Common myeloid progenitor, CD34-positive (primary cell): ENCODE measurements at places on chromosomes 11 and 22.

- no peak for DNase-seq
Measured at GRCh38 chr11:13760115-13760514, 91.6 kb downstream of the FAR1 start.

GRCh38 chr22:48394787-48395186 lies 1432.9 kb downstream of the BRD1 start:
- no peak for DNase-seq

- no peak for DNase-seq
Measured at GRCh38 chr11:101759771-101760450, 154.9 kb upstream of the CEP126 start.

DNA sequence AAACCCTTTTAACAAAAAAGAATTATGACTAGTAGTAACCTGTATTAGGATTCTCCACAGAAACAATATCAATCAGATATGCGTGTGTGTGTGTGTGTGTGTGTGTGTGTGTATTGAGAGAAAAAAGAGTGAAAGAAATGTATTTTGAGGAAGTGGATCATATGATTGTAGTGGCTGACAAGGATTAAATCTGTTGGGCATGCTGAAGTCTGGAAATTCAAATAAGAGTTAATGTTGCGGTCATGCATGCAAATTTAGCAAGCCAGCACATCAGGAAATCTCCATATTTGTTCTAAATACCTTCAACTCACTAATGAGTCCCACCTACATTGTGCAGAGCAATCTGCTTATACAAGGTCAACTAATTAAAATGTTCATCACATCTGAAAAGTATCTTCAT lies 46.8 kb upstream of the IGLL5 start:
- peak; percentile 68 for DNase-seq

- no peak for DNase-seq
Measured at GRCh38 chr11:7531011-7531410, 17.2 kb downstream of the PPFIBP2 start.

- DNase-seq = no peak
Measured at GRCh38 chr11:125075900-125076317, 12.8 kb downstream of the SLC37A2 start.

DNA sequence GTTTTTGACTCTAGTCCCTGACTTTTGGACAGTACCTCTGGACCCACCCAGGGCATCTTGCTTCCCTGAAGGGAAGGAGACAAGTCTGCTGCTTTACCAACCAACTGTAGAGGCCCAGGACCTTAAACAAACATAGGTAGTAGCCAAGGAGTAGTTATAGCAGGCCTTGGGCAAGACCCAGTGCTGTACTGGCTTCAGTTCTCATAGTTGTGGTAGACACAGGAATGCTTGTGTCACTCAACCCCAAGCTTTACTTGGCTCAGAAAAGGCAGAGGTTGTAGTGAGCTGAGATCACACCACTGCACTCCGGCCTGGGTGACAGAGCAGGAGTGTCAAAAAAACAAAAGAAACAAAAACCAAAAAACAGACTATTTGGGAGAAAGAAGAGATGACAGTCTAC lies 21.3 kb upstream of the OR52M1 start:
- no peak for DNase-seq

DNA sequence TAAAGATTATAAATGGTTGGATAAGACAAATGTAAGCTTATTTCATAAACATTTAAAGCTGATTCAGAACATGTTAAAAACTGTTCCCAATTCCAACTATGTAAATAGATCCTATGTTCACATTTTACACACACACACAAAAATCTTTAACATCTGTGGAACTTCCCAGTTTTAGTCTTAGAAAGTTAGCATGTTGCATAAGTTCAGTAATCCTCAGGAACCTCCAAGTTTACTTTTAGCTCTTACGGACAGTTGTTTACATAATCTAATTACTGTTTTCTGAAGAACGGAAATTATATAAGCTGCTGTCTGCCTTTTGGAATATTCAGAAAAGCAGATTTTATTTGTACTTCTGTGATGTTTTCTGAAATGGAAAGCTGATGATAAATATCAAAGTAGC lies 53.3 kb downstream of the PANX1 start:
- no peak for DNase-seq

DNA sequence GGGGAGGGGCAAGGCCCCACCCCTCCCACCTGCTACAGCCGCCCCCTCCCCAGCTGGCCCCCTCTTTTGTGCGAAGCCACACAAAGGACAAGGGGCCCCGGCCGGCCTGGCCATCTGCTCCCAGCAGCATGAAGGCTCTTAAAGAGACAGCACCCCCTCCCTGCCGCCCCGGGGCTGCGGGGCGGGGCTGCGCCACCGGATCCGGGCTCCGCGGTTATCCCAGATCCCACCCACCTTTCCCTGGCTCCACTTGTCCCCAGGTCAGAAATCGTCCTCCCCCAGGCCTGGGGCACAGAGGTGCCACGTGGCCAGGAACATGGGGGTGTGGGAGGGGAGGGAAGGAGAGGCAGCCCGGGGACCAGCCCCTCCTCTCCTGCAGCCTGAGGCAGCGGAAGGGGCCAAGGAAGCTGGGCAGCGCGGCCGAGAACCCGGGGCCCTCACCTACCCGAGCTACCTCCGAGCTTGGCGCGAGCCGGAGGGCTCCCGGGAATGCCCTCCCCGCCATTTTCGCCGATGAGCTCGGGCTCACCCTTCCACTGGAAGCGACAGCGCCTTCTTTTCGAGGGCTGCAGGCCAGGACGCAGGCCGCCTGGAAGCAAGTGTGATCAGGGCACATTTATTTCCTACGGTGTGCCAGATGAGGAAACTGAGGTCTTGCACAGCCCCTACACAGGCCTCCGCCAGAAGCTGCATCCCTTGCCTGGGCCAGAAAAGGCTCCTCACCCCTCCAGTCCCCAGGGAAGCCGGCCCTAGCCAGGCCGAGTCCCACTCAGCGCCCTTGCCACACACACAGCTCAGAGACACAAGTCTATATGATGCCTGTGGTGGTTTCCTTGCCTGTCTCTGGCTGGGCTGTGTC lies 2.5 kb upstream of the RCOR2 start:
- DNase-seq = no peak

DNA sequence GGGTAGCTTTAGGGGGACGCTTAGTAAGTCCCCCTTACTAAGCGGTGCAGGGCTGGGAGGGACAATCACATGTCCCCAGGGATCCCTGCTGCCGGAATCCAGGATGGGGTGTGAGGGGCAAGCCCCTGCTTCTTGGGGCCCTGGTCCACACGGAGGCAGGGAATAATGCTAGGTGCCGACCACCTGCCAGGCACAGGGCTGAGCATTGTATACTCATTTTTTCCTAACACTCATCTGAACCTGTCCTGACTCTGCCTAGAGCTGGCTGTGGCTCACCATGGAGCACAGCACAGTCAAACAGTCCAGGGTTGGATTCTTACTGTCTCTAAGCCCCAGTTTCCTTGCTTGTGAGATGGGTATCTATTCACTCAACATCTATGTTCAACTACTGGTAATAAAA lies 1.4 kb upstream of the LTBP3 start:
- no peak for DNase-seq

- DNase-seq = no peak
Measured at GRCh38 chr11:111826322-111826950, 44.9 kb downstream of the ALG9 start.

DNA sequence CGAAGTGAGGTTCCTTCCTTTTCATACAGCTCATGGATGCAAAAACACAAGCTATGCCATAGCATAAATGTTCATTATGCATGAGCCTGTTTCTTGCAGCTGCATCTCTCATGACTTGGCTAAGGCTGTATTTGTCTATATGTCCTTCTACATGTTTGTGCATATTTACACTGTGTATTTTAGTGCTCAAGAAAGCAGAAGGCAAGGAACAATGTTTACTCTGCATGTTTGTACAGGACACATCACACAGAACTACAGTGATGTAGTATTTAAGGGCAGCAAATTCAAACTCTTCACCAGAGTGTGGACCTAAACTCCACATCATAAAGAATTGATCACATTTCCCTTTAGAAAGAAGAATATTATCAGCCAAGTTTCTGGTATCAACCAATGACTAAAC lies 170.3 kb downstream of the CADM1 start:
- DNase-seq = no peak

- no peak for DNase-seq
Measured at GRCh38 chr22:43473031-43473430, 61.2 kb downstream of the MPPED1 start.

- DNase-seq = no peak
Measured at GRCh38 chr11:132920451-132921096, 611.7 kb downstream of the OPCML start.

DNA sequence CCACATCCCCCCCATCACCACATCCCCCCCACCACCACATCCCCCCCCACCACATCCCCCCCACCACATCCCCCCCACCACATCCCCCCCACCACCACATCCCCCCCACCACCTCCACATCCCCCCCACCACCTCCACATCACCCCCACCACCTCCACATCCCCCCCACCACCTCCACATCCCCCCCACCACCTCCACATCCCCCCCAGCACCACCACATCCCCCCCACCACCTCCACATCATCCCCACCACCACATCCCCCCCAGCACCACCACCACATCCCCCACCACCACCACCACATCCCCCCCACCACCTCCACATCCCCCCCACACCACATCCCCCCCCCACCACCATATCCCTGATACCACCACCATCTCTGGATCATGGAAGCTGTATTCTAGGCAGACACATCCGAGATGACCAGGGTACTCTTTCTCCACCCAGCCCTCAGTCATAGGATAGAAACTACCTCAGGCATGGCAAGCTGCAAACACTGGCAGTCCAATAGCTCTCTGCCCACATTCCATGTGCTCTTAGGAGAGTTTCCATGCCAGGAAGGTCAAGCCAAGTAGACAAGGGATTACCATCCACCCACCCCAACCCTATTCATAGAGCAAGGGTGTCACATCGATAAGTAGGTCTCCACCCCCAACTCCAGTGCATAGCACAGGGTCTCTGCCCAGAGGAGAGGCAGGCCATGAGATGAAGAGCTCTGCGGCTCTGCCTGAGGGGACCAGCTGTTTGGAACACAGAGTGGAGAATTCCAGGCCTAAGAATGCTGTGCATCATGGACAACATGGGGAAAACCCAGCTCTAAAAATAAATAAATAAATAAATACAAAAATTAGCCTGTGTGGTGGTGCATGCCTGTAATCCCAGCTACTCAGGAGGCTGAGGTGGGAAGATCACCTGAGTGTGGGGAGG lies 33.0 kb upstream of the TEAD1 start:
- no peak for DNase-seq

DNA sequence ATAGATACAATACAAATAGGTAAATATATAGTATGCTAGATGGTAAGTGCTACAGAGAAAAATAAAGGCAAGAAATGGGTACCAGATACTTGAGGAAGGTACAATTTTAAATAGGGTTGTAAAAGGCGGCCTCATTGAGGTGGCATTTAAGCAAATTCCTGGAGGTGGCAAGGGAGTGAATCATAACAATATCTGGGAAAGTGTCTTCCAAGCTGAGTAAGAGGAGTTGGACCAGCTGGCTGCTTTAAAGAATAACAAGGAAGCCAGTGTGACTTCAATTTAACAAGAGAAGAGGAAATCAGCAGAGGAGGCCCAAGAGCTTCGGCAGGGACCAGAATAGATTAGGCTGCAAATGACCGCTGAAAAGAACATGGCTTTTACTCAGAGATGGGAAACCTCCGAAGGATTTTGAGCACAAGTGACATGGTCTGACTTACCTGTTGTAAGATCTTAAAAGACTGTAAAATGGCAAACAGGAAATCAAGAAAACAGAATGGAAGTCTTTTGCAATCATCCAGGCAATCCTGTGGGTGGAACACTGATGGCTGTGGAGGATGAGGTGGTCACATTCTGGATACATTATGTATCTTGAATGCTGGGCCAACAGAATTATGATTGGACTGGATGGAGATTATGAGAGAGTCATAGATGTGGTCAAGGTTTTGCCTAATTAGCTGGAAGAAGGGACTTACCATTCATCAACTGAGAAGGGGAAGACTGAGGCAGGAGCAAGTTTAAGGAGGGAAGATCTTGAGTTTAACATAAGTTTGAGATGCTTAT lies 77.2 kb downstream of the RDX start:
- DNase-seq = no peak

GRCh38 chr11:72195518-72196270 lies 3.8 kb downstream of the FOLR1 start:
- DNase-seq = no peak

- DNase-seq = no peak
Measured at GRCh38 chr11:116168459-116168787, 604.4 kb downstream of the BUD13 start.

DNA sequence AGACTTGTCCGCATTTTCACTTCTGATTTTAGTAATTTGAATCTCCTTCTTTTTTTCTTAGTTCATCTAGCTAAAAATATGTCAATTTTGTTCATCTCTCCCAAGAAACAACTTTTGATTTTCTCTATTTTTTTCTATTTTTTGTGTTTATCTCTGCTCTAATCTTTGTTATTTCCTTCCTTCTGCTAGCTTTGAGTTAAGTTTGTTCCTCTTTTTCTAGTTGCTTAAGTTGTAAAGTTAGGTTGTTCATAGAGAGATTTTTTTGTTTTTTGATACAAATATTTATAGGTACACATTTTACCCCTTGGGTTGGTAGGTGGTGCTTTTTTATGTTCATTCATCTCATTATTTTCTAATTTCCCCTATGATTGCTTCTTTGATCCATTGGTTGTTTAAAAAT lies 22.1 kb upstream of the XKR3 start:
- peak; percentile 77 for DNase-seq

DNA sequence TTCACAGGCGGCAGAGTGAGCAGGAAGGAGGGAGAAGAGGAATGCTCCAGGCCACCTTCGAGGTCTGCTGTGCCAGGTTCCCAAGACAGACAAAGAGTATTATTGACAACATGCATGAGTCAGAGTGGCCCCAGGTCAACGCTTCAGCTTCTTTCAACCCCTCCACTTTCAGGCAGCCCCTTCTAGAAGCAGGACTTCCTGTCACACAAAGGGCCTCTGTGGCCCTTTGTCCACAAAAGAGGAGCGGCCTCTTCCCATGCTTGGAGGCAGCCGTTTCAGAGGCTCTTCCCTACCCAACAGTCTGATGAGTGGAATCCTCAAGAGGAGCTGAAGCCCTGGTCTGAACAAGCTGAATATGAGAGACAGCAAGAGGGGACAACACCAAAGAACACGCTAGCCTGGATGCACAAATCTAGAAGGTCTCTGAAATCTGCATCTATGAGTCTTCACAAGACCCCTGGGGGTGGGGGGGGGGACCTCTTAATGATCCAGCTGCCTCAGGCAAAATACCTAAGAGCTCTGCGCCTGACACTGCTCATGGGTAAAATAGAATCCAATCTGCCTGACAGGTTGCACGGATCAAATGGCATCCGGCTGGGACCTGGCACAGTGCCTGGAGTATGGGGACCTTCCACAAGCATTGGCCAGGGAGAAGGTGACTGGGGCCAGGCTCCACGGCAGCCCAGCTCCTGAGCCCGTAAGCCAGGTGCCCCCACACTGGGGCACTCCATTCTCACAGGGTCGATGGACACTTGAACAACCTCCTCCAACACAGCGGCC lies 67.5 kb downstream of the PACSIN2 start:
- no peak for DNase-seq

- no peak for DNase-seq
Measured at GRCh38 chr11:36822829-36823228, 224.8 kb upstream of the RAG2 start.
